ENCODE measurements at places on chromosomes 2 and 18.

GRCh38 chr18:6821356-6821755, 91.8 kb downstream of the ARHGAP28 start:
- no peak for DNase-seq

GRCh38 chr2:192783643-192784042, 588.9 kb upstream of the TMEFF2 start:
- DNase-seq, result no peak

DNA sequence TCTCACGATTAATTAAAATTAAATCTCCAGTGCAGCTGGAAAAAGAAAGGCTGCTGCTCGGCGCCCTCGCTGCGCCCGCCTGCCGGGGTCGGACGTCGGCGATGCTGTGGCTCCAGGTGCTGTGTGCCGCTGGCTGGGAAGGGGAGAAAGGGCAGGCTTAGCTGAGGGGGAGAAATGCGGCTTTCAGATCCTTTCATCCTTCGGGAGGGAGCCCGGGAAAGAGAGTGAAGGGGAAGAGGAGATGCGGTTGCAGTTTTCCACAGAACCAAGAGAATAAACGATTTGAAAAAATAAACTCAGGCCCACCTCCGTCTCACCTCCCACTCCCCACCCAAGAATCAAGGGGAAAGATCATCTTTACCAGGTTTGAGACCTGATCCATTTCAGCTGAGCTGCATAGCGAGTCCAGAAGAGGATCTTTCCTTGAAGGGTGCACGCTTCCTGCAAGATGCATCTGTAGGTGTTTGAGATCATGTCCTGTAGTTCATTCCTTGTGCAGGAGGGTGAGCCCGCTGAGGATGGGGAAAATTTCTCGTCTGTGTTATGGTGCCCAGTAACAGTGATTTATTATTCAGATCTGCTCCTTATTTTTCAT, 495 bp downstream of the TMEM169 start:
- DNase-seq, result no peak

GRCh38 chr2:218209078-218209477, 7.9 kb upstream of the ARPC2 start:
- no peak for DNase-seq

DNA sequence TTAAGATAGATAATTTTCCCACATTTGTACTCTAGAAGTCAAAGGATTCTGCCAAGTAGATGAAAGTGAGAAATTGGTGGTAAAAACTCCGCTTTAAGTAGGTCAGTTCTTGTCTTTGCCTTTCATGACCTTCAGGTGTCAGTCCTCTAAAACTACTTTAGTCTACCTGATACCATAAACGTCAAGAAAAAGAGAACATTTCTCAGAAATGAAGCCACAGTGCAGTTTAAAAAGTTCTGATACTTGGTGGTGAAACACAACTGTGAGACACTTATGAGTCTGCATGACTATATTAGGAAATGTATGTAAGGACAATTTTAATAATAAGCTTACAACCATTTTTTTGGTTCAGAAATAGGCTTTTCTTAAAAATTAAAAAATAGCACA, 583.3 kb downstream of the SATB2 start:
- DNase-seq, result no peak

GRCh38 chr2:126860385-126860784, 38.3 kb upstream of the TEX51 start:
- no peak for DNase-seq

DNA sequence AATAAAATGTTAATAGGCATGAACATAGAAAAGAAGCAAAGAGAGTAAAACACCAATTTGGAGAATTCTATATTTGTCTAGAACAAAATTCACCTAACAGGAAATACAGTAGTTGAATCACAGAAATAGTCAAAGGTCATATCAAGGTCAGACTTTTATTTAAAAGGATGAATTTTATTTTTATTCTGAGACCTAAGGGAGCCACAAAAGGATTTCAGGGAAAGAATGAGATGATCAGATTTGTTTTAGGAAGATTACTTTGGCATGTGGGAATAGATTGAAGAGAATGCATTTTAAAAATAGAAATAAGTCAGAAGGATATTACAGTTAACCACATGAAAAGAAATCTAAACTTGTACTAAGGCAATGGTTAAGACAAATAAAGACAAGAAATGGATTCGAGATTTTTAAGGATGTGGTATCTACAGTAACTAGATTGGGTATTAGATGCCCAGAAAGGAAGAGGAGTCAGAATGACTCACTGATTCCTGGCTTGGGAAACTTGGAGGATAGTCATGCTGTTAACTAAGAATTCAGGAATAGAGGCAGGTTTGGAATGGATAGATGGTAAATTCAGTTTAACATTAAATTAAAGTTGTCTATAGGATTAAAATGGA, 56.0 kb downstream of the METTL4 start:
- DNase-seq, result no peak

DNA sequence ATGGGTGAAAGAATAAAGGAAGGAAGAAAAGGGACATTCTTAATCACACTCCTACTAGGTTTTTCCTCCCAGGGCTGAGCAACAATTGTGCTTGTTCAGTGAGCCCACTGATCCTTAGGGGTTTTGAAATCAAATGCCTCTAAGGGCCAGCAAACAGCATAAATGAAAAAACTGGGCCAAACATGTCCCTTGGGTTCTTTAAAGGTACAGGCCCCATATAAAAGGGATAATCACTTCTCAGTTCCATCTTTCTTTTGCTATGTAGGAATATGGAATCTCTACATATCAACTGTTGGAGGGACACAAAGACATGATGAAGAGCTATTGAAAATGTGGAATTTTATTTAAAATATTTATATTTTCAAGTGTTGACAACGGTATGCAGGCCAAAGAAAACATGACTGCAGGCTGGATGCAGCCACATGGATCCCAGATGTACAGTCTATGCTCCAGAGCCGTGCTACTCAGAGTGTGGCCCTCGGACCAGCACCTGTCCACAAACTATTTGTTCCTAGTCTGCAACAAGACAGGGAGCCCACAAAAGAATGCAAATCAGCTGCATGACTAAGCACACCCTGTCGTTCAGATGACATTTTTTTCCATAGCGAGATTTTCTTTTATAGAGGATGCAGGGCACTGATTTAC, 110.0 kb downstream of the CDH20 start:
- no peak for DNase-seq

- no peak for DNase-seq
Observed at GRCh38 chr2:136796339-136796738, 31.0 kb downstream of the THSD7B start.

- DNase-seq, result no peak
Observed at GRCh38 chr2:73408198-73408597, 22.6 kb downstream of the ALMS1 start.

DNA sequence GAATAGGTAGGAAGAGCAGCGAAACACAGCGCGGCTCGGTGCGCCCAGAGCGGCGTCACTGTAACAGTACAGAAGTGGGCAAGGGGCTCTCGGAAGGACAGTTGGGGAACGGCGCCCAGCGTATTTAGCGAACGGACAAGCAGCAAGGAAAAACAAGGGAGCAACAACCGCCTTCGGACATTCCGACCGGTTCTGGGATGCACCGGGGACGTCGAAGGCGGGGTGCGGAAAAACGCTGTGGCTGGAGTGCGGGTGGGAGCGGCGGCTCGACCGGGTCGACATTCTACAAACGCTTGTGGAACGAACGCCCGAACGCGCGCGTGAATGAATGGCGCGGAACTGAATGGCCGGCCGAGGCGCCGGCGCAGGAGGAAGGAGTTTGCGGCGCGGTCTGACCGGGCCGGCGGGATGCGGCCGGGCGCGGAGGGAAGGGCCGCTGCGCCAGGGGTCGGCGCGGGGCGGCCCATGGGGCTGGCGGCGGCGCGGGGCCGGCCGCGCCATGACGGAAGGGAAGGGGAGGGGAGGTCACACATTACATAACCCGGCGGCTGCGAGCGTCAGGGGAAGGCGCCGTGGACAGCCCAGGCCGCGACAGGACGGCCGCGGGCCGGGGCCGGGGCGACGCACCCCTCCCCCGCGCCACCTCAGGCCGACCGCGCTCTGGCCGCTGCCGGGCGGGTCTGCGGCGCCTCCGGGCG, 605 bp downstream of the REV1 start:
- peak; percentile 21 for DNase-seq

- DNase-seq, result no peak
Observed at GRCh38 chr2:63364866-63365265, 223.4 kb downstream of the WDPCP start.

DNA sequence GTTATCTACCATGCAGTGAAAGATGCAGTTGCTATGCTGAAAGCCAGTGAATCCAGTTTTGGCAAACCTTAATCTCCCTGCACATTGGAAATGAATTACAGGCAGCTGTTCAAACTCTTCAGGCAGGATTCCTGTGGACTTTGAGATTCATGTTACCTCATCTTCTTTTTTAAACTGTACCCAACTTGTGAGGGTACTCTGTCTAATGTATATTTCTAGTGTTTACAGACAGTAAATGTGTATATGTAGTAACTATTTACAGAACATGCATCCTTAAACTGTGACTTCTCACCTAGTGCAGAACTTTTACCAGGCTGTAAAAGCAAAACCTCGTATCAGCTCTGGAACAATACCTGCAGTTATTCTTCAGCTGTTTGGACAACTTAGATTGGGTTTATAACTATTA, 50.9 kb downstream of the KDM3A start:
- no peak for DNase-seq

DNA sequence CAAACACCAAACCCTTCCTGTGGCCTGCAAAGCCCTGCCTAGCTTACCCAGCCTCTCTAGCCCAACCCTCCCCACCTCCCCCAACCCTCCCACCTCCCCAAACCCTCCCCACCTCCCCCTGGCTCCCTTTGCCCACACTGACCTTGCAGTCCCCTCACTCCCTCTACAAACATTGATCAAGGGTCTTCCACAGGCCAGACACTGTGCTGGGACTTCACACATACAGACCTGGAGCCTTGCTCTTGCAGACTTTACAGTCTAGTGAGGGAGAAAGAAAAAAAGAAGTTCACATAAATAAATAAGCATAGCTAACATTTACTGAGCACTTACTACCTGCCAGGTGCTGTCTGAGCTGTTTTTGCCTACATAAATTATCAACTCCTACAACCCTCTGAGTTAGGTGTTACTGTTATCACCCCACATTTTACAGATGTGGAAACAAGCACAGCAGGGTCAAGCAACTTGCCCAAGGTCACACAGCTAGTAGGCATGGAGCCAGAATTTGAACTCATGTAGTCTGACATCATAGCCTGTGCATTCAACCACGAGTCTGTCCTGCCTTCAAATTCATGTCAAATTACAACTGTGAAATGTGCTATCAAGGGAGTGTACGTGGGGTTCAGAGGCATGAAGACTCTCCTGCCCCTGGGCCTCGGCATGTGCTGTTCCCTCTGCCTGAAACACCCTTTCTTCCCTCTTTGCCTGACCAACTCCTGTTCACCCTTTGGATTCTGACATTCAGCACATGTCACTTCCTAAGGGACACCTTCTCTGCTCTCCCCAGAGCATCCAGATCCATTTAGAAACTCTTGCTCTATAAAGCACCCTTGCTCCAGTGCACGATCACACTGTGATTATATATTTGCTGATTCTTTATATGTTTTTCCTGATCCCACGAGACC, 209.9 kb downstream of the TNS1 start:
- no peak for DNase-seq

GRCh38 chr2:217076657-217077232, 216.9 kb upstream of the TNP1 start:
- DNase-seq, result no peak

DNA sequence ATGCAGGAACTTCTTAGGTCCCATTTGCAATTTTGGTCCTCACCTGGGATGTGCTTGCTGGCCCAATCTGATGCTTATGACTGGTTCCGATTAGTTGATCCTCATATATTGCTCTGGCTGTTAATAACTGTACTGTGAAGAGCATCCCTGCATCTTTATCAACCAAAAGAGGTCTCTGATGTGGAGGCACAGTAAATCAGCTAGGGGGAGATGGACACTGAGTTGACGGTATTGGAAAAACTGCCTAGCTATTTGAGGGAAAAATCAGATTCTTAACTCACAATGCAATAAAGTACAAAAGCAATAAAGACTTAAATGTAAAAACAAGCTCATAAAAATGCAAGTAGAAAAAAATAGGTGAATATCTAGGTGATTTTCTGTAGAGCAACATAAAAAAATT, 188.0 kb upstream of the TCF4 start:
- no peak for DNase-seq

- no peak for DNase-seq
Observed at GRCh38 chr18:23270986-23271680, 135.8 kb downstream of the CABLES1 start.

- DNase-seq, result no peak
Observed at GRCh38 chr18:9758624-9759075, 50.5 kb downstream of the RAB31 start.

GRCh38 chr18:25814841-25815458, 275.5 kb downstream of the SS18 start:
- no peak for DNase-seq

- DNase-seq, result no peak
Observed at GRCh38 chr18:2083691-2084090, 487.6 kb downstream of the METTL4 start.

DNA sequence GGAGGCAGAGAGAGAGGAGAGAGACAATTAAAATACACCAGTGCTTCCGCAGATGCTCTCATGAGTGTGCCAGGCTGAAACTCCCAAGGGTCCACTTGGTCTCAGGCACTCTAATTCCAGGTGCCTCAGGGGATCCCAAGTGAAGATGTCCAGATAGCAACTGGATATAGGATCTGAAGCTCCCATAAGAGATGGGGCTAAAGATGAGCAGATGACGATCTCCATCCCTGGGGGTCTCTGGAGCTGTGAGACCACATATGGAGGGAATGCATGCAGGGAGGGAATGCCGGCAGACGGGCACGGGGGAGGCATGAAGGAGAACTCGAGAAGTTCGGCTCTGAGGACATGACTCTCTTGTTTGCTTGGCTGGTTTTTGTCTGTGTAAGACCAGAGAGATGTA, 223.7 kb upstream of the RAB6C start:
- DNase-seq, result no peak

DNA sequence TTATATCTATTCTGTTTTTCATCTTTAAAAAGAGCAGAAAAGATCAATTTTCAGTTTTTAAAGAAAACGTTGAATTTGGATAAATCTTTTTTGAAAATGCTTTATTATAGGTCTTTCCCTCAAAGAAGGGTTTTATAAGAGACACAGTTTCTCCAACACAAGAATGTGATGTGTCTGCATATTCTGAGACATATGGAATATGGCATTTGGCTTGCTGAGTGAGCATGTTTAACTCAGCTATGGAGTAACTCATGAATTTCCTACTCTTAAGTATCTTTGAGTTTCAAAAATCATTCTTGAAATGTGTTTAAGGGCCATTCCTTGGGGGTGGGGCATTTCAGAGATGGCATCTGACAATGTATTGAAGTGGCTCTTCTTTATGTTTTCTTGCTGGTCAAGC, 191.5 kb downstream of the CCDC85A start:
- no peak for DNase-seq

DNA sequence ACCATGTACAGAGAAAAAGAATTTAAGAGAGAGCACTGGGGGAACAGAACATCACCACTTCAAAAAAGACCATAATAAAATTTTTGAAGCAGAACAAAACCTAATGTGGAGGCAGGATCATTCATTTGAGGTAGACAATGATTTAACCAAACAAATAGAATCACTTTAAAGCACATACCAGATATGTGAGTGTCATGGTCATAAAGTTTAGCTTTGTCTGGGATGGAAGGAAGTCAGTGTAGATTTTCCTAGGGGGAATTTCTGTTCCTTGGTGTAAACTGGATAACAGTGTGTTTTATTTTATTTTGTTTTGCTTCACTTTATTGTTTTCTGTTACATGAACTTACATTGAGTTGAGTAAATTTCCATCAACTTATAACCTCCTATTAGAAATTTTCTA, 120.8 kb downstream of the CRIM1 start:
- DNase-seq, result no peak
